Esophagus squamous epithelium (tissue), 5 donors: ENCODE measurements at places on chromosomes 16 and 17.

- H3K4me1 ChIP-seq: peaks cover 73% of the 10 kb centered on the region
- DNase-seq: no peak
- H3K4me3 ChIP-seq: no peak overlapping the region
- H3K27me3 ChIP-seq: no peaks in the 10 kb centered on the region
- peak overlapping the region; percentile 71 for H3K27ac ChIP-seq
Observed at GRCh38 chr16:12184419-12184917, 207.9 kb downstream of the SNX29 start.

DNA sequence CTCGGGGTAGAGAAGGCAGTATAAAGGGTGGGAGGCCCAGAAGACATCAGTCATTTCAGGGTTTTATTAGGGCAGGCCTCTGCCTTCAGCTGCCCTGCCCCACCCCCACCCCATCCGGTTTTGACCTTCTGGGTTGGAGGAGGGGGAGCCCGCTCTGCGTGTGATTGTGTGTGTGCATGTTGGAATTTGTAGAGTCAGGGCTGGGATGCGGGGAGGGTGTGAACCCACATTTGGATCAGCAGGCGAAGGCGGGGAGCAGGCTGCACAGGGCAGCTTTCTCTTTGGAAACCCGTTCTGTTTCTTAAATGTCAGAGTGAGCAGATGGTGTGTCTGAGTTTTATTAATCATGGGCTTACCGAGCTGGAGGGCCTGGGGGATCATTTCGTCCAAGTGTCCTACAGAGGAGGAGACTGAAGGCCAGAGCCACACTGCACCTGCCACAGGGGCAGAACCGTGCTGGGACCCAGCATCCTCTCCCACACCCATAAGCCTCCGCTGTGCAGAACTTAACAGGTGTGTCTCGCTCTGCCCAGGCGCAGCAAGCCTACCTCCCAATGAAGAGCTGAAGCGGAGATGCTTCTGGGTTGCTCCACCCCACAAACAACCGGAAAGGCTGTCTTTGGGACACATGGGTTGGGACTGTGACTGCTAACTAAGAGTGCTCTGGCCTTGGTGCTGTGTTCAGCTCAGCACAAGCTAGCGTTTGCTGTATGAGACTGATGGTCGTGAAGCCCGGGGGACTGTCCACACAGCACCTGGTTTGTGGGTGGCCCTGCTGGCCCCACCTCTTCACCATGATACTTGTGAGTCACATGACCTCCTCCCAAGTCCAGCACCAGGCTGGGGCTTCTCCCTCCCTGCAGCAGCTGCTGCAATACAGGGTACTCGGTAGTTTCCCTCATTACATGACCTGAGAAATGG lies 70.9 kb upstream of the GSE1 start:
- DNase-seq: no peak
- peaks cover 3% of the 10 kb centered on the region for H3K4me1 ChIP-seq
- no peaks in the 10 kb centered on the region for H3K27me3 ChIP-seq
- no peak overlapping the region for H3K4me3 ChIP-seq

DNA sequence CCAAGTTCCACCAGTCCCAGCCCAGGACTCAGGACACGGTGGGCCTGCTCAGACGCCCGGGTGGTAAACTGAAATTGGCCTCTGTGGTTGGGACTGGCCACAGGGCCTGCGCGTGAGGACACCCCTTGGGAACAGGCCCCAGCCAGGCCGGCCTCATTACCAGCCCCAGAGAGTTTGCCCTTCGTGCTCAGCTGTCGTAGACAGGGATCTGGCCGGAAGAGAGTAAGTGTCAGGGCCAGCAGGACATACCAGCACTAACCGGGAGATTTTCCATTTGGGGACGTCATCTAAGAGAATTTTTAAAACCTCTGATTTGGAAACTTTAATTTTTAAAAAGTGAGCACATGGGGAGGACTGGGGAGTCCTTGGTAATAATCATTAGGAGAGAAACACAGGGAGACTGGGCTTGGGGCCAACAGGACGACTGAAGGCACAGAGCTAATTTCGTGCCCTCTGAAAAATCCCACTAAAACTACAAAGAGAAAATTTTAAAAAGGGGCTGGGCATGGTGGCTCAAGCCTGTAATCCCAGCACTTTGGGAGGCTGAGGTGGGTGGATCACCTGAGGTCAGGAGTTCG lies 2.4 kb upstream of the RBFOX3 start:
- no peak for DNase-seq
- H3K36me3 ChIP-seq: no peaks in the 10 kb centered on the region
- H3K27me3 ChIP-seq: peaks cover 100% of the 10 kb centered on the region
- H3K27ac ChIP-seq: no peak overlapping the region
- no peak overlapping the region for H3K4me3 ChIP-seq

DNA sequence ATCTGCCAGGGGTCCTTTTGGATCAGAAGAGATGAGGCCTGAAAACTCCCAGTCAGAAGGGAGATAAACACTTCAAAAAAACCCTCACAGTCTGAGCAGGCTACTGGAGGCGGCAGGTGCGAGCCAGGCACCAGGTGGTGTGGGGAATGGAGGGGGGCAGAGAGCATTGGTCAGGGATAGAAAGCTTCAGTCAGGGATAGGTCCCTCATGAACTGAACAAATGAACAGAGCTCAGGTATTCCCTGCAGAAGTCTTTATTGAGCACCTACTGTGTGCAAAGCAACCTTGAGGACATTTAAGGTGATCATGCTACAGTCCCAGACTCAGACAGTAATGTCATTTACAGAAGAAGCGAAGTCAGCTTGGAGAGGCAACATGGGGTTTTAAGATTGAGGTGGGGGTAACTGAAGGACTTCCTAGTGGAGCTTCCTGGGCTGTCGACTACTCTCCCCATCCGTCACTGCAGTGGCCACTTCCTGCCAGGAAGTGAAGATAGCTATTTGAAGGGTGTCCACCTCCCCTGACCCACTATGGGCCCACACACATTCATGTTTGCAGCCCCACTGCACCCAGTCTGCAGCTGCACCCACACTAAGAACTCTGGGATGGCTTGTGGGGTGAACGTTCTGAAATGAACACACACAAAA lies 3.2 kb downstream of the KIFC3 start:
- peak overlapping the region; percentile 82 for H3K27ac ChIP-seq
- no peak for DNase-seq
- no peaks in the 10 kb centered on the region for H3K36me3 ChIP-seq
- no peaks in the 10 kb centered on the region for H3K27me3 ChIP-seq
- H3K4me3 ChIP-seq: no peak overlapping the region

DNA sequence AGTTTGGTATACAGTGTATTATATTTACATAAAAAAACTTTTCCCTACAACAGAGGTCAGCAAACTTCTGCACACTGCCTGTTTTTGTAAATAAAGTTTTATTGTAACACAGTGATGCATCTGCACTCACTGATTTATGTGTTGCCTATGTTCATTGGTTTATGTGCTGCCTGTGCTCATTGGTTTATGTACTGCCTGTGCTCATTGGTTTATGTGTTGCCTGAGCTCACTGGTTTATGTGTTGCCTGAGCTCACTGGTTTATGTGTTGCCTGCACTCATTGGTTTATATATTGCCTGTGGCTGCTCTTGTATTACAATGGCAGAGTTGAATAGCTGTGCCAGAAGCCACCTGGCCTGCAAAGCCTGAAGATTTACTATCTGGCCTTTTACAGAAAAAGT lies 81.6 kb downstream of the MYH11 start:
- DNase-seq: no peak
- no peaks in the 10 kb centered on the region for H3K4me1 ChIP-seq
- no peaks in the 10 kb centered on the region for H3K27me3 ChIP-seq
- no peaks in the 10 kb centered on the region for H3K36me3 ChIP-seq
- no peak overlapping the region for H3K27ac ChIP-seq

GRCh38 chr17:4597975-4598374 lies 13.6 kb downstream of the SMTNL2 start:
- H3K36me3 ChIP-seq: no peaks in the 10 kb centered on the region
- H3K27me3 ChIP-seq: no peaks in the 10 kb centered on the region
- H3K4me3 ChIP-seq: no peak overlapping the region

- no peak overlapping the region for H3K27ac ChIP-seq
- no peaks in the 10 kb centered on the region for H3K36me3 ChIP-seq
- no peak overlapping the region for H3K4me3 ChIP-seq
Observed at GRCh38 chr17:74045608-74046280, 157.7 kb upstream of the RPL38 start.

DNA sequence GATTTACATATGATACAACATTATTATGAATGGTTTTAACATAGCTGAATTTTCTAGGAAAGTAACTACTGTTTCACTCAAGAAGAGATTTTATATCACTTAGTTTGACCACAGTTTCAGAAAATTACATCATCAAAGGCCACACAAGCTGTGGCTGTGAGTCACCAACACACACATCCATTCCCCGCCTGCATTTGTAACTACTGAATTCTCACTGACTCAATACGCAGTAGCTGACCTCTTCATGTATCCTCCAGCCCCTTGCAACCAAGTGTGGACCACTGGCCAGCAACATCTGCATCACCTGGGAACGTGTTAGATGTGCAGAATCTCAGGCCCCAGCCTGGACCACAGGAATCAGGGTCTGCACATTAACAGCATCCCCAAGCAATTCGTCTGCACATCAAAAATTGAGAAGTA lies 197.6 kb downstream of the XYLT1 start:
- DNase-seq: no peak
- no peak overlapping the region for H3K4me3 ChIP-seq
- no peaks in the 10 kb centered on the region for H3K36me3 ChIP-seq
- H3K27ac ChIP-seq: peak overlapping the region; percentile 6

GRCh38 chr16:57688987-57689761 lies 5.4 kb upstream of the DRC7 start:
- no peaks in the 10 kb centered on the region for H3K36me3 ChIP-seq
- no peak for DNase-seq
- no peak overlapping the region for H3K27ac ChIP-seq
- H3K27me3 ChIP-seq: no peaks in the 10 kb centered on the region
- H3K4me1 ChIP-seq: no peaks in the 10 kb centered on the region
- no peak overlapping the region for H3K4me3 ChIP-seq

DNA sequence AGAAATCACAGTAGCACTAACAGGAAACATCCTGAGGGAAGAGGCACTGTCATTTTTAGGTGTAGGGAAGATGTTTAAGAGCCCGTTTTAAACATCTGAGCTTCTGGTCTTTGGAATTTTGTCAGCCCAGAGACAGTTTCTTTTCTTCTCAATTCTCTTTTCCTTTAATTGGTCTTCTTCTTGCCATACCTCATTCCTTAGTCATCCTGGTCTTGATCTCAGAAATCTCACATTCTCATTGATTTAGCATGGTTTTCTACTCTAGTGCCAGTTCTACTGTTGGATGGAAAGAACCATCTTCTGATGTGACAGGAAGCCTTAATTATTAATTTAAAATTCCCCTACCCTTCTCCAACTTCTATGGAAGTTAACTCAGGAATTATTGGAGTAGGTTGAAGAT lies 25.4 kb downstream of the BMERB1 start:
- H3K4me3 ChIP-seq: no peak overlapping the region
- H3K27me3 ChIP-seq: no peaks in the 10 kb centered on the region
- H3K27ac ChIP-seq: no peak overlapping the region

DNA sequence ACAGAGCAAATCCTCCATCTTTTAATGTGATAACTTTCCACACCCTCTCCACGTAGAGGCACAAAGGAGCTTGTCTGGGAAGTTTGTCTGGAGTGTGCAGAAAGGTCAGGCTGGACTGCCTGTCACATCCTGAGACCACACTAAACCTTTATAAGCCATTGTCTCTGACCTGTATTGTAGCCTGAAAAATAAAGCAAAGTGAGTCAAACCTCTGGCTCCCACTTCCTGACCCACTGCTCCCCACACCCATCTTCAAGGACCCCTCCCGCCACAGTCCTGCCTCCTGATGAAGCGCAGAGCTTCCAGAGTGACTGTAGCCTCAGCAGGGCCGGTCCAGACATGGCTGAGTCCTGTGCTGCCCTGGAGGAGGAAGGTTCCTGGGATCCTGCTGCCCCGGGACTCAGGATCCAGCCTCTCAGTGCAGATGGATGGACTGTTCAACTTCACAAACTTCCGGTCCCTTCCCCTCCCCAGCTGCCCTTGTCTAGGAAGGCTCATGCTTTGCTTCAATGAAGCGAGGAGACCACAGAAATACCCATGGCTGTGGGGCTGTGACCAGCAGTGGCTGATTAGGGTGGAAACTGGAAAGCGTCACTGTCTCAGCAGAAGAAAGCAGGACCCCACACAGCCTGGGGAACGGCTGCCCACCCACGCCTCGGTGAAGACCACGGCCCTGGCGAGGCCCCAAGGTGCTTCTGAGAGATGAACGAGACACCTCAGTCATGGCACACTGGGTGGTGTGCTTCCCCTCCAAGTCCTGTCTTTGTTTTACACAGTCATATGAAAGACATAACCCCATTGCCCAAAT lies 30.9 kb upstream of the CLEC18B start:
- peaks cover 33% of the 10 kb centered on the region for H3K4me1 ChIP-seq
- no peak overlapping the region for H3K4me3 ChIP-seq
- H3K27ac ChIP-seq: peak overlapping the region; percentile 87
- DNase-seq: no peak

DNA sequence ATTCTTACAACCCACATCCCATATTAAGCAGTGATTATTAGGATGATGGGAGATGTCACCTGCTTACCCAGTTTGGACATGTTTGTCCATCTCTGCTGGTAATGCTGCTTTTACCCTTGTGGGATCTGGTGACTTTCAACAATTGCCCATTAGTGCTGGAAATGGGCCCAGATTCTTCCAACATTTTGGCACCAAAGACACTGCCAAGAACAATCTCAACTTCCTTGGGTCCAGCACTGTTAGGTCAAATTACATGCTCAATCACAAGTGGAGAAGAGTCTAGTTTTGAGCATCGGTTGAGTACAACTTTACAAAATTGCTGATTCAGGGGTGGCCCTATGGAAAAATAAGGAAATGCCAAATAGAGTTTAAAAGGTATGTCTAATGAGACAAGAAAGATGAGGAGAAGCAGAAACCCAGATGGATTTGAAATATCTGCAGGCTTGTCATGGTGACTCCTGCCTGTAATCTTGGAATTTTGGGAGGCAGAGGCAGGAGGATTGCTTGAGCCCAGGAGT lies 13.0 kb upstream of the ZFP3 start:
- no peak overlapping the region for H3K27ac ChIP-seq
- H3K27me3 ChIP-seq: no peaks in the 10 kb centered on the region
- H3K36me3 ChIP-seq: no peaks in the 10 kb centered on the region
- no peaks in the 10 kb centered on the region for H3K4me1 ChIP-seq
- no peak overlapping the region for H3K4me3 ChIP-seq

DNA sequence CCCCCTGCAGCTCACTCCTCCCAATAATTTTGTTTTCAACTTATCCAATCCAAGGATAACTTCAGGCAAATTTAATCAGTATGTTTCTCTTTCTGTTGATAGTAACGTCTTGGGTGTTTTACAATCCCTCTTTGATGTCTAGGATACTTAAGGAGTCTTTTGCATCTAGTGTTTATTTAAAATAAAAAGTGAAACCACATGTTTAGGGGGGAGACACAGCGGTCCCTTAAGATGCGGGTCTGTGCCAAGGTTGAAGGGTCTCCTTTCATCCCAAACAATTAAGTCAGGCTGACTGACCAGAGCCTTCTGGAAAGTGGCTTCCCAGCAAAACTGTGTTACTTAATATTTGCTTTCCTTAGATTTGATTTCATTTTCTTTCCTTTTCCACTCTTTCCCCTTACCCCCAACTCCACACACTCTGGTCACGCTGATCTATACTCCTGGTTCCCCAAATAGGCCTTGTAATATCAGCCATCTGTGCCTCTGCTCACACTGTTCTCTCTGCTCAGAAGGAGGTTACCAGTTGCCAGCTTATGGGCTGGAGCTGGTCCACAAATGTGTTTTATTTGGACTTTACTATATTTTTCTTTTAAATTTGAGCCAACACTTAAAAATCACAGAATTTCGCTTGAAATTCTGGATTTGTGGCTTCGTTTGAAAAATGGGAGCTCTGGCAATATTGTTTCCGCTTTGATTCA lies 11.2 kb downstream of the ANKS4B start:
- no peaks in the 10 kb centered on the region for H3K36me3 ChIP-seq
- no peaks in the 10 kb centered on the region for H3K27me3 ChIP-seq
- H3K27ac ChIP-seq: no peak overlapping the region
- H3K4me1 ChIP-seq: no peaks in the 10 kb centered on the region
- no peak for DNase-seq

GRCh38 chr16:54936979-54937670 lies 6.5 kb downstream of the IRX5 start:
- peak overlapping the region; percentile 74 for H3K4me3 ChIP-seq
- H3K27ac ChIP-seq: peak overlapping the region; percentile 94
- peaks cover 70% of the 10 kb centered on the region for H3K4me1 ChIP-seq
